Stimulated activated CD4-positive, alpha-beta T cell treated with anti-CD3 and anti-CD28 coated beads, Interleukin-4, amount 100 ng/mL, for 24 hours (primary cell): ENCODE measurements at places on chromosomes 11 and 22.

DNA sequence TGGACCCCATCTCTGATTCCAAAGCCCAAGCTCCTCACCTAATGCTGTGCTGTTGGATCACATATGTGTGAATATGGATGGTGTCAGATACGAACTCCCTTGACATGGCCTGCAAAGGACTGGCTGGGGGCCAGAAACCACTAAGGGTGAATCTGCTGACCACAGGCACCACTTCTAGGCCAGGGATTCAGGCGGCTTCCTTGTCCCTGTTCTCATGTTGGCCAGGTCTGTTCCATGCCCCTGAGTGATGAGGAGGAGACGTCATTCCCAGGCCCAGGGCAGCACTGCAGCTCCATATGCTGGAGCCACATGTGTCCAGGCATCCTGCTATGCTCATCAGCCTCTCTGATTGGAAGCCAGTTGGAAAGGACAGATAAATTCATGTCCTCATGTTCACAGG, 130.0 kb upstream of the BDNF start:
- DNase-seq, result no peak

DNA sequence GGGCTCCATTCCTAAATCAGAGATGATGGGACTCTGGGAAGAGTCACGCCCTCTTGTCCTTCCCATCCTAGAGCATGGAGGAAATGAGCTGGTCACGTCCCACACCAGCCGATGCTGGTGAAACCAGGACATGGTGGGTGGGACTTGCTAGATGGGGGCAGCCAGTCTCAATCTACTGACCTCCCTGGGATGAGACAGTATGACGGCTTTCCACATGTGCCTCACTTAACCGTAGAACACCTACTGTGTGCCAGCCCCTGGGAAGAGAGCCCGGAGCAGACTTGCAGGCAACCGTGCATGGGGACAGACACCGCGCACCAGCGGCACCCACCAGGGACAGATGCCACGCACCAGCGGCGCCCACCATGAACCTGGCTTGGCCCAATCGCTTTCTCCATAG, 3.8 kb downstream of the OSBPL5 start:
- DNase-seq, result no peak

- DNase-seq, result no peak
Observed at GRCh38 chr22:50674606-50675552, 2.3 kb downstream of the SHANK3 start.

- no peak for DNase-seq
Observed at GRCh38 chr11:2366276-2366675, 10.8 kb upstream of the CD81 start.

GRCh38 chr11:113519989-113520613, 44.9 kb upstream of the DRD2 start:
- no peak for DNase-seq

DNA sequence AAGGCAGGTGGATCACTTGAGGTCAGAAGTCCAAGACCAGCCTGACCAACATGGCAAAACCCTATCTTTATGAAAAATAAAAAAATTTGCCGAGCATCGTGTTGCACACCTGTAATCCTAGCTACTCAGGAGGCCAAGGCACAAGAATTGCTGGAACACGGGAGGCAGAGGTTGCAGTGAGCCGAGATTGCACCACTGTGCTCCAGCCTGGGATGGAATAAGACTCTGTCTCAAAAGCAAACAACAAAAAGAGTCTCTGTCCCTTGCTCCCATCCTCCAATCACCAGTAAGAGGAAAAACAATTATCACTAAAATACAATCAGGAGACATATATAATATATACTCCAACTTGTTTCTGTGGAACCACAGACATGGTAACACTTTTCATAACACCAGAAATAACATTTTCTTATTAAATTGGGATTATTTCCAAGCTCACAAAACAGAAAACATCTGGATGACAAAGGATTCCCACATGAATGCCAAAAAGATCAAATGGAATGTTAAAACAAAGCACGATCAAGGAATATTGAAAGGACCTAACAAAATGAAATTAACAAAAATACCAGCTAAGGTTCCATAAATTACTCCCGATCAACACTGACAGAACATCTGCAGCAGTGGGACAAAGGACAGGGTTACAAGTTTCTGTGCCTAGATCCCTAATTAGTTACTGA, 15.2 kb downstream of the FCHSD2 start:
- no peak for DNase-seq

GRCh38 chr11:104856607-104857006, 41.7 kb downstream of the CASP12 start:
- DNase-seq, result no peak

DNA sequence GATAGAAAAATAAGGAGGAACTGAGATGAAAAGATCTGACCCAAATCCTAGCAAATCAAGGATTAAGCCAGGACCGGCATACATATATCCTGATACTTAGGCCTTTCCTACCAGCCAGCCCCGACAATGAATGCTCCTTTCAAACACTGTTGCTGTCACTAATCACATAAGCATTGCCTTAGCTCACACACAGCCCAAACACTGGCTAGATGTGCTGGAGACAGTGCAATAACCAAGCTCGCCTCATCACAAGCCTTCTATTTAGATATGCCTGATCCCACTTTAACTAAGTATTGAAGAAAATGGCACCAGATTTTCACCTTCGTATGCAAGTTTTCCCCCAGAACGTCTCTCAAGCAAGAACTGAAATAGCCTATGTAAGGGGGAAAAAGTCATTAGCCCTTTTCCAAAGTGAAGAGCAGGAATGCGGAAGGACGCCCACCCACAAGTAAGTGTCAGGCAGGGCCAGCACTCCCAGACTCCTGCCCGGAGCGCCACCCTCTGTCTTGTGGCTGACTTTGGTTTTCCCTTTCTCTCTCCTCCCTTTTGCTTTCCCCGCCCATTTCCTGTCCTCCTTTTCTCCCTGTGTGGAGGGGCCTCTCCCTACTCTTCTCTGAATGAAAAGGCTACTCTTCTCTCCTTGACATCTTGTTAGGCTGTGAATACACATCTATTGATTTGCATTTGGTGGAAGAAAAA, 8.9 kb upstream of the OPCML start:
- no peak for DNase-seq

GRCh38 chr11:60530454-60531100, 15.4 kb downstream of the MS4A13 start:
- no peak for DNase-seq

GRCh38 chr11:27470166-27470565, 2.4 kb downstream of the LGR4 start:
- no peak for DNase-seq

GRCh38 chr11:78804991-78805390, 230.3 kb upstream of the NARS2 start:
- no peak for DNase-seq

DNA sequence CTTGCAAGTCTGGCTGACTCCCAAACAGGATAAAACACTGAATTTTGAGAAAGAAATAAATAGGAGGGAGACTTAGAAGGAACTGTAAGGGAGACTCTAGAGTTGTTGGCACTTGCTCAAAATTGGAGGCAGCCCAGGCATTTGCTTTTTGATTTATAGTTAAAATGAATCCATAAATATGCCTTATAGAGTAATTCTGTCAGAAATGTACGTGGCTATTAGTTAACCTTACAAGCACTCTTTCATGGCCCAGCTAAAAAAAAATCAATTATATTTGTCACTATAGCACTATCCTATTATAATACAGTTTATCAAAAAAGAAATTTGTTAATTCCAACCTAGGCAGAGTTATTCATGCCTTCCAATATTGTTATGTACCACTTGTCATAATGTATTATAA, 1000.0 kb upstream of the CHORDC1 start:
- DNase-seq, result no peak

DNA sequence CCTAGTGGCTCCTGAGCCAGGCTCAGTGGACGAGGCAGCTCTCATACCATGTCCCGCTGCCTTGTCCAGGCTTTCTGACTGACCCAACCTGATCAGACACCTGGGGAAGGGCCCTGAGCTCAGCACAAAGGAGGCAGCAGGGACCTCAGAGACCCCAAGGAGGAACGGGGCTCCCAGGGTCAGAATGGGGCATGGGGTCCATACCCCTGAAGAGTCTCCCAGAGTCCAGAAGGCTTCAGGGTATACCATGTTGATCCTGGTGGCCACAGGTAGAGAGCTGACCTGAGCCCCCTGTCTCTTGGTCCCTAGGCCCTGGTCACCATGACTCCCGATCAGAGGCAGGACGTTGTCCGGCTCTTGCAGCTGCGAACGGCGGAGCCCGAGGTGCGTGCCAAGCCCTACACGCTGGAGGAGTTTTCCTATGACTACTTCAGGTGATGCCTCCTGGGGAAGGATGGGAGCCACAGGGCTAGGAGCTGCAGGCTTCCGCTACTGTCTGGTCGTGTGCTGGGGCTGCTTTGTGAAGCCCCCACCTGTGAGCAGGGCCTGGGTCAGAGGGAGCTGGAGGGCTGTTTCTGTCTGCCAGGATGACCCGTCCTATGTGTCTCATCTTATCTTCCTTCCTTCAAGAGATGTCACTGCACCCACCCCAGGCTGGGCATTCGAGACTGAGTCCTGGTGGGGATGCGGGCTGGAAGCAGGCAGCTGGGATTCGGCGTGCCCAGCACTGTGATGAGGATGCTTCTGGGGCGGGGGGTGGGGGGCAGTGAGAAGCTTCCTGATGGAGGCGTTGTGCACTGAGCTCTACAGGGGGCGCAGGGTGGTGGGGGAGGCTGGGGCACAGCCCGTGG, 74.2 kb downstream of the MYO7A start:
- DNase-seq, result no peak

DNA sequence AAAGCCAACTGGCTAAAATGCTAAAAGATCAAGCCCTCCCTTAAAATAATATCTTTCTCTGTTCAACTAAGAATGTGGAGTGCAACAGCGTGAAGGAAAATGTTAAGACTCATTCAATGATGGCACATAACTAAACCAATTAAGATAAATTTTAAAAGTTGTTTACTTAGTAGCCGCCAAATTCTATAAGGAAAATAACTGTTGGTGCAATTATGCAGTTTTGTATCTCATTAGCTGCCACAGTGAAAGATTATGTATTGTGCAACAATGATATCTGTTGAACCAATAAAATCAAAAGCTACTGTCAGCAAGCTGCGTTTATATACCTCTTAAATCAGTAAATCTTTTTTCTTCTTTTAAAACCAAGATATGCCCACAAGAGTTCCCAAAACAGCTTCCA, 55.5 kb downstream of the SIK3 start:
- no peak for DNase-seq

DNA sequence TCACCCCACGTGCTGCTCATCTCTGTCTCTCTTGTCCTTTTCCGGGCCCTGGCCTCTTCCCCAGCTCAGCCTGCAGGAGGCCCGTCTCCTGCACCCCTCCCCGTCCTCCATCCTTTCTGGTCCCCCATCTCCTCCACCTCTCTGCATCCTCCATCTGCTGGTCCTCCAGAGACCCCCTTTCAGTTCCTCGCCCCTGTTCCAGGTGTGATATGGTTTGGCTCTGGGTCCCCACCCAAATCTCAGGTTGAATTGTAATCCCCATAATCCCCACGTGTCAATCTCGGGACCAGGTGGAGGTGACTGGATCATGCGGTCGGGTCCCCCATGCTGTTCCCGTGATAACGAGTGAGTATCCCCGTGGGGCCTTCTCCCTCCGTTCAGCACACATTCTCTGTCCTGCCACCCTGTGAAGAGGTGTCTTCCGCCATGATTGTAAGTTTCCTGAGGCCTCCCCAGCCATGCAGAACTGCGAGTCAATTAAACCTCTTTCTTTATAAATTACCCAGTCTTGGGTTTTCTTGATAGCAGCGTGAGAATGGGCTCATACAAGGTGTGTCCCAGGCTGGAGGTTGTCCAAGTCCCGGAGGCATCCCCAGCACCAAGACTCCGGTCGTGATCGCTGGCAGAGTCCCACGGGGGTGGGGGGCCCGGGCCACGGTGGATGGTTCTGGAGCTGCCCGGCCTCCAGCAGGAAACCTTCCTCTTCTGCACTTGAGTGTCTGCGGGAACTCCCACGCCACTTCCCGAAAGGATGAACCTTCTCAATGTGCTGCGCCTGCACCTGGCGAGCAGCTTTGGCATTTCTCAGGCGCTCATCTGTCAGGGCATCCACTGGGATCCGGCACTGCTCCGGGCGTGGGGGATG, 29.0 kb upstream of the TOLLIP start:
- DNase-seq, result no peak

DNA sequence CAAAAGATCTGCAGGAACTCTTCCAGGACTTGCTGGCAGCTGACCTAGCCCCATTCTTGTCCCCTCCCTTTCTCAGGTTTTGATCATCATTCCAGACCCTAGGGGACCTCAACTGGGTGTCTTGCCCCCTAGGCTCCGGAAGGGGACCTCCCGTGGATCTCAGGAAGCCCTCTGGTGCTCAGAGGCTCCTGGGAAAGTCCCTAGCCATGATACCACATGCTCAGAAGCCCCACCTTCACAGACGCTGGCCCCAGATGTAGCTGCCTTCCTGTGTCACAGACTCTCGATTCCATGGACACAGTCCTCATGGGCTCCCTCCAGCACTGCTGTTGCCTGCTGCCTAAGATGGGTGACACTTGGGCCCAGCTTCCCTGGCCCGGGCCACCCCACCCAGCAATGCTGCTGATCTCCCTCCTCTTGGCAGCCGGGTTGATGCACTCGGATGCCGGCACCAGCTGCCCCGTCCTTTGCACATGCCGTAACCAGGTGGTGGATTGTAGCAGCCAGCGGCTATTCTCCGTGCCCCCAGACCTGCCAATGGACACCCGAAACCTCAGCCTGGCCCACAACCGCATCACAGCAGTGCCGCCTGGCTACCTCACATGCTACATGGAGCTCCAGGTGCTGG, at the start of gene LRRC55:
LRRC55 (plus strand) TSS at position 276 of the 628 bp plus-strand sequence; CDS start at position 346, 70 bp downstream.
- no peak for DNase-seq

- peak; percentile 32 for DNase-seq
Observed at GRCh38 chr11:1336836-1337646, 27.6 kb upstream of the TOLLIP start.

- DNase-seq, result peak; percentile 44
Observed at GRCh38 chr11:8913961-8914660, 3.1 kb downstream of the AKIP1 start.

GRCh38 chr11:43941257-43941994, 1.0 kb upstream of the C11orf96 start:
- no peak for DNase-seq

DNA sequence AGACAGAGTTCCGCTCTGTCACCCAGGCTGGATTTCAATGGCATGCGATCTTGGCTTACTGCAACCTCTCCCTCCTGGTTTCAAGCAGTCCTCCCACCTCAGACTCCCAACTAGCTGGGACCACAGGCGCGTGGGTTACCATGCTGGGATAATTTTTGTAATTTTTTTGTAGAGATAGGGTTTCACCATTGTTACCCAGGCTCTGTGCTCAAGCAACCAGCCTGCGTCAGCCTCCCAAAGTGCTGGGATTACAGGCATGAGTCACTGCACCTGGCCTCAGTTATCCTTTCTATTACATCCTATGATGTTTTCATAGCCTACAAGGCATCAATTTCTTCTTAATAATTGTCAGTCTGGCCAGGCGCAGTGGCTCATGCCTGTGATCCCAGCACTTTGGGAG, 36.5 kb downstream of the LRRC74B start:
- DNase-seq, result no peak

DNA sequence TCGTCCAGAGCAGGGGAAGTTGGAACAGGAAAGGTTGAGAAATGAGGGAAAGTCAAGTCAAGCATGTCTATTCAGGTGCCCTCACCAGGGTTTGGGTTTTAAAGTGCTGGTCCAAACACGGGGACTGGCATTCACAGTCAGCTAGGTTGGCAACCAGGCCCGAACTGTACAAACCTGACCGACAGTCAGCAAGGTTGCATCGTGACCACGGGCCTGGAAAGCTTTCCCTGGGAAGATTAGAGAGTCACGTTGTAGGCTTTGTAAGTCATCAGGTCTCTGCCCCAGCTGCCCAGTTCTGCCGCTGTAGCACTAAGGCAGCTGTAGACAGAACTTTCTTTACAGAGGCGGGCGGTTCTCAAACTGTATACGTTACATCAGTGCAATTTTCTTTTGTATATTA, 7.4 kb downstream of the KRTAP5-10 start:
- DNase-seq, result no peak
